Naive thymus-derived CD4-positive, alpha-beta T cell (primary cell): ENCODE measurements at places on chromosomes 2 and 18.

GRCh38 chr2:68366083-68366560, 1.0 kb downstream of the PLEK start:
- DNase-seq, result no peak

- DNase-seq, result no peak
Measured at GRCh38 chr18:58462975-58463374, 165.9 kb downstream of the ALPK2 start.

GRCh38 chr2:47460766-47461165, 57.8 kb downstream of the MSH2 start:
- DNase-seq, result no peak

GRCh38 chr18:60982329-60982695, 350.9 kb upstream of the CDH20 start:
- no peak for DNase-seq

GRCh38 chr2:174711206-174711605, 53.1 kb downstream of the CHRNA1 start:
- DNase-seq, result no peak

DNA sequence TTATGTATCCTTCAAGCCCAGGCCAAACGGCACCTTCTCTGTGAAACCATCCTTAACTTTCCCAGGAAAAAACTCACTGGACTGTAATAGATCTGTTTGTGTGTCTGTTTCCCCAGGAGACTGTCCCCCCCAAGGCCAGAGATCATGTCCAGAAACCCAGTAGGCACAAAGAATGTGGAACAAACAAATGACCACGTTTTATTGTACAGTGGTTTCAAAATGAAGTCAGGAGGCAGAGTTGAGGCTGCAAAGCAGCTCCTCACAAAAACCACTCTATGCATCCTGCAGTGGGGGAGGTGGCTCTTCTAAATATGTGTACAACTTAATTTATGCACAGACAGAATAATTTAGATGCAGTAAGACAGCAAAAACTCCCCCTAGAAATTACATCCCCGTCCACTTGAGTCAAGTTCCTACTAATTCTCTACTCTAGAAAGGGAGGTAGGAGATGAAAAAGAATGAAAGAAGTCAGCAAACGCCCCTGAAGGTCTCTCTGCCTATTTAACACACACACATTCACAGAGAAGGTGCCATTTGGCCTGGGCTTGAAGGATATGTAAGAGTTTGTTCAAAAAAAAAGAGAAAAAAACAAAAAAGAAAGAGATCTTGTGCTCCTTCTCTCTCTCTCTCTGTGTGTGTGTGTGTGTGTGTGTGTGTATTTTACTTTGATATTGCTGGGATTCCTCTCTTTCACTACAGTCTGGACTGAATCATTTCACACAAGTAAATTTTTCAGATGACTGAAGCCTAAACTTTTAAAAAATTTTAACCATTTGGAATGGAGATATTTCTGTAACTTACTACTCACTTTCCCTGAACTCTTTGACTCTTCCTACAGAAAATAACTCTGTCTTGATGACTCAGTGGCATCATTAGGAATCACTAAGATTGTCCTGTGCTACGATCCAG, 19.5 kb downstream of the BCL2 start:
- no peak for DNase-seq

DNA sequence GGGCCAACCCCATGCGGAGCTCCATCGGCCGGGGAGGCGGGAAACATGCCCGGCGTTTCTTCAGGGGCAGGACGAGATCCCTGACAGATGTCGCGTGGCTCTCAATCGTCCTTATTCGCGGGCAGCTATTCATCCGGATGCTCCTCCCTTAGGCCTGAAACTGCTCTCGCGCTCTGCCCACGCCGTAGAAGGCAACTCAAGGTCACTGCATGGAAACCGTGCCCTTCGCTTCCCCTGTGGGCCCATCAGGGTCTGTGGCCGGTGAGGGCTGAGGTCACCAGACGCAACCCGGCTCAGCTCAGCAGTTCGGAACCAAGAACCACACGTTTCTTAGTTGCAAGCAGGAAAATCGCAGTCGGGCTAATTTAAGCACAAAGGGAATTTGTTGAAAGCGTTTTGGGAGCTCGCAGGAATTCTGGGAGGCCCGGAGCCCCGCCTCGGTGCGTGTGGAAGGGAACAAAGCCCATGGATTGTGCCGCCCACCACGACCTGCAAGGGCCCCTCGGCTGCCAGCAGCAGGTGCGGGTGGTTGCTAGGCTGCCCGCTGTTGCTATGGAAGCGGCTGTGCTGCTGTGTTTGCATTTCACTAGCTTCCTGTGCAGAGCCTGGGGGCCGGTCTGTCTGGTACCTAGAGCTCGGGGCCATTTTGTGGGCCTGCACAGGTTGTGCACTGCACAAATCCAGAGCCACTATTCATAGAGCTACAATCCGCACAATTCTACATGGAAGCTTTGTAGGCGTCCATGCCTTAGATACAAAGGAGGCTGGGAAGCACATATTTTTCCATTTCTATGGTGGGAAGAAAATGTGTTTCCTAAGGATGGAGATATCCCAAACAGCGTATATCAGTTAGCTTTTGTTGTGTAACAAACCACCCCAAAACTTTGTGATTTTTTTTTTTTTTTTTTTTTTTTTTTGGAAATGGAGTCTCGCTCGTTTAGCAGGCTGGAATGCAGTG, 6.0 kb upstream of the ALLC start:
- DNase-seq, result peak; percentile 69

- no peak for DNase-seq
Measured at GRCh38 chr2:99852376-99852934, 289.9 kb downstream of the AFF3 start.

DNA sequence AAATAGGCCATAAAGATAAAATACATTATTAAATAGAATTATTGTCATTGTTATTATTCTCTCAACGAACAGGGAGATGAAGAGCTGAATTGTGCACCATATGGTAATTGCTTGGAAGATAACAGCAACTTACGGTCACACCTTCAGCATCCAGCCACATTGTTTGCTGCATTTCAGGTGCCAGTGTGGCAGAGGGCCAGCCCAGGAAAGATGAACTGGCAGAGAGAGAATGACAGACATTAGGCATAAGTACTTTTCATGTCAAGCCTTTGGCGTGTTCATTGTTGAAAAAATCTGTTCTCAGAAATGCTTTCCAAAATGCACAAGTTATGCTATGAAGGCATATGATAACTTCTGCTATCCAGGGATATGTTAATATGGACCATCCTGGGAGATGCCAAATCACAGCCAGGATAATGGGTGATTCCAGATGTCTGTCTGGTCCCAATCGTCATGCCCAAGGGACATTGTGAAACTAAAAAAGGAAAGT, 748.6 kb upstream of the PIK3C3 start:
- DNase-seq, result no peak

- DNase-seq, result no peak
Measured at GRCh38 chr2:60054571-60055340, 498.7 kb downstream of the BCL11A start.

- DNase-seq, result no peak
Measured at GRCh38 chr2:120206022-120206581, 17.1 kb downstream of the TMEM185B start.

- no peak for DNase-seq
Measured at GRCh38 chr2:151114874-151115273, 146.8 kb downstream of the RBM43 start.

DNA sequence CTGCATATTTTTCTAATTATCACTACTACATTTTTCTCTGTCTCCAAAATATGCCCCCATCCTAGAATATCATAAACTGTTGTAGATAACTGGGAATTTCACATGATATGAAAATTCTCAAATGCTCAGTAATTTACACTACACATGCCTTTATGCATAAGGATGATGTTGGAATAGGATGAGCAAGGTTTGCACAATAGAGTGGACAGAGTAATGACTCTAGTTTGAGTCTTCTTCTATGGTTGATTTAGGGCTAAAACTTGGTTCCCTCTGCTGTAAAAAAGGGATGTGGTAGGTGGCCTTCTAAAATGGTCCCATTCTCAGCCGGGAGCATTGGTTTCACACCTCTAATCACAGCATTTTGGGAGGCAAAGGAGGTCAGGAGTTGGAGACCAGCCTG, 129.9 kb downstream of the BCL11A start:
- DNase-seq, result no peak

- DNase-seq, result peak; percentile 15
Measured at GRCh38 chr2:16666449-16666801, 791 bp upstream of the CYRIA start.

DNA sequence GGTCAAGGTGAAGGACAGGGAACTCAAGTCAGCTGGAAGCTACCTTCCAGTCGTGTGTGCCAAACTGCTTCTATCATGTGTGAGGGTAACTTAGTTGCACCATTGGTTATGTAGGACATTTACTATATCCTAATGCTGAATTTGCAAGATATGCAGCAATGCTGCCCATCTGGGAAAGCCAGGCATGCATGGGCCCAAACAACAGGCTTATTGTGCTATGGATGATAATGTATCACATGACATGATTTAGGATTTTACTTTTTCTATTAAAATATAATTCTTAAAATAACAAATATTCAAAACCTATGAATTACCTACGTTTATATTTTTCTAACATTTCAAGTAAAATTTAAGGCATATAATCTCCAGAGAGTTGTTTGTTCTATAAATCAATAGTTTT, 35.9 kb downstream of the B4GALT6 start:
- DNase-seq, result no peak

DNA sequence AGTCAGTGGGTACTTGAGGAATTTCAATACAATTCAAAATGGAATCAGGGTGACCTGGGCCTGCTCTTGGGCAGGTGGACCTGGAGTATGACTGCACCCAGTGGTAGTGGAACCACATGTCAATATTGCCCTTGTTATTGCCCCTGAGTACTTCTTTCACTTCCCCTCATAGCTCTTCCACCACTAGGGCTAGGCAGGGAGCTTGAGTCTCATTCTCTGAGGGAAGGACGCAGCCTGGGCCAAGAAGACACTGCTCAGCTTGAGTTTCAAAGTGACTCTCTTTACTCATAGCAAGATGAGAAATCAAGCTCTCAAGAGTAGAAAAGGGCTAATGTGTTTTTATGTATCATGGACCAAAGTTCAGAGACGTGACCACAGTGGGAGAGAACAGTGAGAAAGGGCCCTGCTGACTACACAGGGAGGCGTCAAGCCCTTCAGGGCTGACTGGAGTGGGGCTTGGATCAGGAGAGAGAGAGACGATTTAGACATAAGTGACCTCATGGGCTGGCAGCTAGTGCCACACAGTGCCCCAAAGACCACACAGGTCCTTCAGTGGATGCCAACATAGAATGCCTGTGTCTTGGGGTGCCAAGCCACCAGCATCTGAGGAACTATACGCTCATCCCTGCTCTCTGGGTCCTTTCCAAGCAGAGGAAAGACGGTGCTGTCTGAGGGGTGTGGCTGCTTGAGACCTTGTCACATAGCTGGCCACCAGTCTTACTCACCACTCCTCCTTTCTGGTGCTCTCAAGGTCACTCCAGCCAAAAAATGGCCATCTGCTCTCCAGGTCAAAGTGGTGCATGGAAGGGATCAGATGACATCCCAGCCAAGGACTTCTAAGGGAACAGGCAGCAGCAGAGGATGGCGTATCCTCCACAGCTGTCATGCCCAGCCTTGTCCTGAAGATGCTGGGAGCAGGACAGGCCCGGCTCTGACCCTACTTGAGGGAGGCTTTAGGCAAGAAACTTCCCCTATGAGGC, 13.0 kb downstream of the PTMA start:
- DNase-seq, result no peak

- no peak for DNase-seq
Measured at GRCh38 chr2:126860385-126860784, 38.3 kb upstream of the TEX51 start.

- no peak for DNase-seq
Measured at GRCh38 chr2:152078662-152079061, 20.2 kb downstream of the CACNB4 start.

DNA sequence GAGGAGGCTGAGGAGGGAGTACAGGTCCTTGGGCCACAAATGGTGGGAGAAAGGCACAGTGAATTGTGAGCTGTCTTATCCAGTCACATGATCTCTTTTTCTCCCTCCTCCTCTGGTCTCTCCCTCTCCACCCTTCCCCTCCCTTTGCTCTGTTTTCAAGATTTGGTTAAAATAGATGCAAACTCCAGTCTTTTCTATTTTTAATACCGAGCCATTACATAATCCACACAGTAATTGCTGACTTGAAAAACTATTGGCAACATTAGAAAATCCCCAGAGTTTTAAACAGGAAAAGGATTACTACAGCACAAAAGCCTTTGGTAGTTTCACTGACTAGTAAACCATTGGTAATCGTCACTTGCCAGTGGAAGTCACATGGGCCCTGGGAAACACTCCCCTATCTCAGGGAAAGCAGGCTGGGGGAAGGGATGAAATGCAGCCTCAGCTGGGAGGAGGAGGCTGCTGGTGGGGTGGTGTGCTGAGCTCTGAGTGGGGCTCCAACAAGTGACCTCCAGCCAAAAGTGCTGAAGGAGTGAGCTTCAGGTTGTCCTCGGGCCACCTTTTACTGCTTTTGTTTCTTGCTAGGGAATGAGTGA, 57.4 kb upstream of the PCBP1 start:
- DNase-seq, result no peak

DNA sequence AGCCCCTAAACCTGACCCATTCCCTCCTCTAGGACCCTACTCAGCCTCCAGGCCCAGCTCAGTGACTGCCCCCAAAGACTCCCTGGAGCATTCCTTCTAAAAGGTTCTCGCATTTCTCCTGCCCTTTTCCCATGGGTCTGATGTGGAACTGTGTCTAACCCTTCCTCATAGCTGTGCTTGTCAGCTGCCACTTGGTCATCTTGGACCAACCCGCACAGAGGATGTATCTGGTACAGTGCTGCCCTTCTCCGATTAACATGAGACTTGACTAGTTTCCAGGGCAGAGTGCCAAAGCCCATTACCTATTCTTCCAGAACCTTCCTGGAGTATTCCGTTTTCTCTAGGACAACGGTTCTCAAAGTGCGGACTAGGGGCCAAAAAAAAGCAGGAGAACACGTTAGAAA, 518 bp upstream of the NFU1 start:
- no peak for DNase-seq
